ENCODE measurements at places on chromosomes 6 and 20. TPM values are rescaled to one million over a fixed set of nuclear protein-coding genes. Genes with fewer than 3 reads are reported as not detected.

DNA sequence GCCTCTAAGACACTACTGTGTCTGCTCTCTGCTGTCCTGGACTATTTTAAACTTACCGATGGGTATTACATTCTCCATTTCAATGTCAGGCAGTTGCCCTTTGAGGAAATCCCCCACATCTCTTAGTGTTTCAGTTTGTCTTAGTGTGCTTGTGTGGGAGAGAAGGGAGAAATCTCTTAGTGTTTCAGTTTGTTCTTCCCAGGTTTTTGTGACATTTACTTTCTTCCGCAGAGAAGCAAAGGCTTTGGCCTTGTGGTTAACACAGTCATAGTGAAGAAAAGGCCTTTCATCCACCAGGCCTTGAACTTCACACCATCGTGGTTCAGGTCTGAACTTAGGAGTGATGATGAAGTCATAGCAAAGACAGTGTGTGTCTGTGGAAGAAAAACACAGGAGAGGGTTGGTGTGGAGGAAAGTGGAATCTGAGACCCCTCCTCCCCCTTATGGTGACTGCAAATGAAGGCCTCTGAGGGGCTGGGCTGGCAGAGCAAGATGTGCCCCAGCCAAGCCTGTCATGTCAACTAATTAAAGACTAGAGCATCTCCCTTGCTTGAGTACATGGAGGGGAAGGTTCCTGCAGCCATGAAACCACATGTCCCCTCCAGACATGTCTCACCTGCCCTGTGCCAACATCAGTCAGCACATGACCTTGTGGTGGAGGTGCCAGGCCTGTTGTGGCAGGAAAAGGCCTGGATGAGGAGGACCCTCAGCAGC is 23.9 kb downstream of the RAET1L start:
- no peak for DNase-seq

- no peak for DNase-seq
These were observed 76.7 kb upstream of the CARMIL1 start for GRCh38 chr6:25202504-25202903.

GRCh38 chr6:31659649-31660380 is 763 bp downstream of the C6orf47 start:
- DNase-seq, result peak; percentile 46

- no peak for DNase-seq
These were observed 100.2 kb downstream of the FIG4 start for GRCh38 chr6:109791301-109791700.

- no peak for DNase-seq
These were observed 96.6 kb downstream of the CDYL start for GRCh38 chr6:4872841-4873240.

- no peak for DNase-seq
These were observed 292.1 kb downstream of the CDKAL1 start for GRCh38 chr6:20826378-20826777.

- no peak for DNase-seq
These were observed 1.3 kb upstream of the SIRT5 start for GRCh38 chr6:13572951-13573654.

- DNase-seq, result peak; percentile 71
These were observed 5.7 kb upstream of the DDX43 start for GRCh38 chr6:73388800-73389512.

DNA sequence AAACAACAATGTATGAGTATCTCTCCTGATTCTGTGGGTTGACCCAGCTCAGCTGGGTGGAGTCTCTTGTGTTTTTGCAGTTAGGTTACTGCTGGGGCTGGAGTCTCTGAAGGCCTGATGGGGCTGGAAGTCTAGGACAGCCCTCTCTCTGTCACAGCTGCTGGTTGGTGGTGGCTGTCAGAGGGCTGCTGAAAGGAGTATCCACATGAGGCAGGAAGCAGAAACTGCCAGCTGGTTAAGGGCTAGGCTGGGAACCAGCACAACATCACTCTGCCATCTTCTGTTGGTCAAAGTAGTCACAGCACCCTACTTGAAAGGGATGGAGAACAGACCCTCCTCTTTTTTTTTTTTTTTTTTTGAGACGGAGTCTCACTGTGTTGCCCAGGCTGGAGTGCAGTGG is 10.0 kb upstream of the PACSIN1 start:
- DNase-seq, result no peak

- peak; percentile 82 for DNase-seq
These were observed 68.6 kb upstream of the CCN6 start for GRCh38 chr6:111985202-111985731.

- no peak for DNase-seq
These were observed 7.9 kb upstream of the LATS1 start for GRCh38 chr6:149725785-149726184.

- peak; percentile 78 for DNase-seq
These were observed 102.2 kb downstream of the SYCP2 start for GRCh38 chr20:59831024-59831915.

GRCh38 chr20:52175840-52176239 is 15.7 kb downstream of the ZFP64 start:
- DNase-seq, result no peak

DNA sequence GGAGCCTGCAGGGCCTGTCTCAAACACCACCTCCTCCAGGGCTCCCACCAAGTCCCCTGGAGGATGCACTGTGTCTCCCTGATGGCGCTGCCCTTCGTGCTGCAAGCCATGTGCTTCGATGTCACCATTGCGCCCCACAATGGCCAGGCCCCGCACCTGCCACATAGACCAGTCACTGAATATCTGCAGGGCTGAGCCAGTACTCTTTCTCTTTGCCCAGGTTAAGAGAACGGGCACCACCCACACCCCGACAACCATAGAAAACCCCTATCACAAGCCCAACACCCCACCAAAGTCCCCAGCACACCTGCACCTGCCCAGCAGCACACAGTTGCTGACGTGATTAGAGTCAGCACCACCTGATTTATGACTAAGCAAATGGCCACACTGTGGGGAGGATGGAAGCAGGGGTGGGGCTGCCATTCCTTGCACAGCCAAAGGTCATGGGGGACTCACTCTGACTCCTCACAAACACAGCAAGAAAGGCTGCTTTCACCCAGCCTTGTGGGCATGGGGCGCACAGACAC is 104.3 kb downstream of the SLC23A2 start:
- DNase-seq, result peak; percentile 40

DNA sequence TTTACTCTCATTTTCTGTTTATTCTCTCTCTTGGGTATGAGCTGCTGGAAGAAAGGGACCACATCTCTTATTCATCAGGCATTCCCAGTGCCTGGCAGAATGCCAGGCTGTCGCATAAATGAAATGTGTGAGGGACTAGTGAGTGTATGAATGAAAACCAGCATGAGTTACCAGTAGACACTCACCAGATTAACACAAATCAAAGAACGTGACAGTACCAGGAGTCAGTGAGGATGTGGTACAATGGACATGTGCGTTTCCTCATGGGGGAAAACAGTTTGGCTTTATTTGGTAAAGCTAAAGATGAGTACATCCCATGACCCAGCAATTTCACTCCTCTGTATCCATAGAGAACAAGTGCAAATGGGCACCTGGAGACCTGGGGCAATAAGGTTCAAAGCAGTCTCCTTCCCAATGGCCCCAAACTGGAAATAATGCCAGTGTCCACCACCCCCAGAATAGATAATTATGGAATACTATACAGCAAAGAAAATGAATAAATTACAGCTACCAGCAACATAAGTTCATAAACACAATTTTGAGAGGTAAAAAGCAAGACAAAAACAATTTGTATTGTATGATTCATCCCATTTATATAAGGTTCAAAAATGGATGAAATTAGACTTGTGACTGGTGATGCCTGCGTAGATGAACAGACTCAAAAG is 93.3 kb downstream of the CDH22 start:
- DNase-seq, result no peak

DNA sequence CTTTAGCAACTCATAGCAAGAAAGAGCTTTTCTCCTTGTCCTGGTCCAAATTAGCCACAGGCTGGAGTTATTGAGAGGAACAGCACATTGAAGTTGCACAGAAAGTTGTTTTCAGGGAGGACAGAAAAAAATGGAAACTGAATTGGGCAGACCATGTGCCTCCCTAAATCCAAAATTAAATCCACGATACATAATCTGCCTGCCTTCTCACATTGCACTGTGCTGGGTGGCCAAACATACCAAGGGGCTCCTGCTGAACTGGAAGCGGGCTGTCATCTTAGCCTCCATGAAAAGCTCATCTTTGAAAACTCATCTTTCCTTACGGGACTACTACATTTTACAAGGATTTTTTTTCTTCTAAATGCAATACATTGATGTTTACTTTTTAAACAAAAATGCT is 59.9 kb downstream of the TNFAIP3 start:
- no peak for DNase-seq

- peak; percentile 40 for DNase-seq
These were observed 112.6 kb downstream of the PLCB1 start for GRCh38 chr20:8244637-8245036.

- DNase-seq, result no peak
These were observed 51.7 kb downstream of the DTD1 start for GRCh38 chr20:18639501-18639979.

DNA sequence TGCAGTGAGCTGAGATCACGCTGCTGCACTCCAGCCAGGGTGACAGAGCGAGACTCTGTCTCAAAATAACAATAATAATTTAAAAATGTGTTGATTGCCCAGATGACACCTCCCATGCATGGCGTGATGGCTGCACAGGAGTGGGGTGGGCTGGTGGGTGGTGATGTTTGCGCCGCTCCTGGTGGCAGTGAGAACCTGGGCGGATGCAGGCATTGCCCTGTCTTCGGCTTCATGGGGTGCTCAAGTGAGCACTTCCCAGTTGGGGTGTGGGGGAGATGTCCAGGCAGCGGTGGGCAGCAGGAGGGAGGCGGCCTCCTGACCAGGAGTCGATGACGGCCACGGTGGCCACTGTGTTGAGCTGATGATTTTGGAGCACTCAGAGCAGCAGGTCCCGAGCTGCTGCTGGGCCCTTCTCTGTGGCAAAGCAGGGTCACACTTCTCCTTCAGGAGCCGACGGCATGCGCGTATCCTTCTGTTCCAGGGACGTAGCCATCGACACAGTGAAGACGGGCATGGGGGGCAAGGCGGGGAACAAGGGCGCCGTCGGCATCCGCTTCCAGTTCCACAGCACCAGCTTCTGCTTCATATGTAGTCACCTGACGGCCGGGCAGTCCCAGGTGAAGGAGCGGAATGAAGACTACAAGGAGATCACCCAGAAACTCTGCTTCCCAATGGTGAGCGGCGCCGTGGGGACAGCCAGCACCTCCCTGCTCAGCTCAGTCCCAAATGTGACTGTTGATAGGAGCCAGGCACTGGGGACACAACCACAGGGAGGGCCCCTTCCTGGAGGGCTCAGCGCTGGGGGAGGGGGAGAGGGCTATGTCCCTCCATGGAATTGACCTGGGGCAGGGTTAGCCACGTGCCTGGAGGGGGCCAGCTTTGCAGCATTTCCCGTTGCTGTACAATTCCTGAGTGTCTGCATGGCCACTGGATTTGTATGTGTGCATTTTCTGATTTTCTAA is 89.7 kb downstream of the SYNJ2 start:
- DNase-seq, result no peak

DNA sequence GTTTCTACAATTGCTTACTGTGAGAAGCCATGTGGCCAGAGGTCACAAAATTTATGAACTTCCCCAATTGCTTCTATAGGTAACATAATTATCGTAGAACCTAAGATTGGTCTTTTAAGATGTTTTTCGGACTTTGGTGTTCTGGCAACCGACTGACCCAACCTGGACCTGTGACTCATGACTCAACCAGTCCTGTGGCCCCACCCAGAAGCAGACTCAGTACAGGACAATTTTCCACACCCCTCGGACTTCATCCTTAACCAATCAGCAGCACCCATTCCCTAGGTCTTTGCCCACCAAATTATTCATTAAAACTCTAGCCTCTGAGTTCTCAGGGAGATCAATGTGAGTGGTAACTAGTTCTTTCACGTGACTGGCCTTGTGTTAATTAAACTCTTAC is 26.4 kb upstream of the AKAP12 start:
- DNase-seq, result no peak

LRRC73 gene
- 0.07 TPM for polyA plus RNA-seq

MYMX gene
- 2.0 TPM for polyA plus RNA-seq

XKR7 gene
- polyA plus RNA-seq, result not detected

BPIFB4 gene
- not detected for polyA plus RNA-seq

ARMH2 gene
- polyA plus RNA-seq, result not detected

EYA2 gene
- polyA plus RNA-seq, result 2.0 TPM

UFL1 gene
- polyA plus RNA-seq, result 20.5 TPM

BIRC7 gene
- 2.0 TPM for polyA plus RNA-seq

GNAS-AS1 gene
- 0.97 TPM for polyA plus RNA-seq

DDO gene
- not detected for polyA plus RNA-seq

MUCL3 gene
- polyA plus RNA-seq, result 0.34 TPM

CUL9 gene
- 22.3 TPM for polyA plus RNA-seq
